ENCODE measurements at places on chromosomes 7 and 10.

DNA sequence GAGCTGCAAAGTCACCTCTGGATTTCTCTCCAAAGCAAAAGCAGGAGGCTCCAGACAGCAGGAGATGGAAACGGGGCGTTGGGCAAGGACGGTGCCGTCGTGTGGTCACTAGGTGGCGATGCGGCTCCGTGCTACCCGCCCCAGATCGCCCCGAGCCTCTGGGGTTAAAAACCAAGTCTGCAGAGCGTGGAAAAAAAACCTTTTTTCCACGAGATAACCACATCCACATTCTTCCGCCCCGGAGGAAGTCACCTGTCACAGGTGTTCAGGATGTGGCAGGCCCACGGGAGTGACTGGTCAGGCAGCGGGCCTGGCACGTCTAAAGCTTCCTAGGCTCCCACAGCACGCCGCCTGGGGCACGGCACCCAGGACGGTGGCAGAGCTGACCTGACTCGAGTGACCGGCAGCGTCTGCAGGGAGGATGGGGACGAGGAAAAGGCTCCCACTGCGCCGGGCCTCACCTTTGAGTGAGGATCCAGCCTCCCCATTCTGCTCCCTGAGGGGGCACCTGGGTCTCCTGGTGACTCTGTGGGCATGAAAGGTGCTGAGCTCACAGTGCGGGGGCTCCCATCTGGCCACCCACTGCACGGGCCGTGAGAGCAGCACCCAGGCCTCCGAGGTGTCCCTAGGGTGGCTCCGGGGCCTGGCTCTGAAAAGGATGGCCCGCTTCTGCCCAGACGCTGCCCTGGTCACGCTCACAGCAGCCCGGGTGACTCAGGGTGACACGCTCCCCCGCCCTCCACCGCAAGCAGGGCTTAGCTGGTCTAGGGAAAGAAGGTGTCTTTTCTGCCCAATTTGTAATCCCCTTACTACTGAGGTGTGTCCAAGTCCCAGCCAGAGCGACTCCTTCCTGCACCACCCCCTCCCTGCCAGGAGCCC, 71.3 kb upstream of the TNRC18 start:
- no peaks in the 10 kb centered on the region for H3K27me3 ChIP-seq
- H3K27ac ChIP-seq = peak overlapping the region; percentile 1
- H3K4me3 ChIP-seq = no peak overlapping the region
- peaks cover 16% of the 10 kb centered on the region for H3K4me1 ChIP-seq
- peaks cover 5% of the 10 kb centered on the region for H3K36me3 ChIP-seq
- peak; percentile 39 for DNase-seq

GRCh38 chr7:116525298-116525912, 569 bp downstream of the CAV1 start:
- no peak for DNase-seq
- peak overlapping the region; percentile 95 for H3K27ac ChIP-seq
- H3K27me3 ChIP-seq = no peaks in the 10 kb centered on the region
- peak overlapping the region; percentile 90 for H3K4me3 ChIP-seq
- peaks cover 51% of the 10 kb centered on the region for H3K4me1 ChIP-seq

DNA sequence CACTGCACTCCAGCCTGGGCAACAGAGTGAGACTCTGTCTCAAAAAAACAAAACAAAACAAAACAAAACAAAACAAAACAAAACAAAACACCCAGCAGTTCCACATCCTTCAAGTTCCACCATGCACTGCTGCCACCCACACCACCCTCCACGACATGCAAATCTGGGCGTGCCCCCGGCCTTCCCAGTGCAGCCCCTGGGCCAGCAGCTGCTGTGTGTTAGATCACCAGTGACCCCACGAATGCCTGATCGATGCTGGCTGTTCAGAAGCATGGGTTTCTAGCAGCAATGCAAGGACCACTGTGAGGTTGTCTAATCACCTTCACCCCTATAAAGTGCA, 36.3 kb downstream of the ELFN1 start:
- H3K27ac ChIP-seq = no peak overlapping the region
- no peak for DNase-seq
- no peaks in the 10 kb centered on the region for H3K4me1 ChIP-seq
- H3K36me3 ChIP-seq = no peaks in the 10 kb centered on the region
- H3K27me3 ChIP-seq = no peaks in the 10 kb centered on the region

DNA sequence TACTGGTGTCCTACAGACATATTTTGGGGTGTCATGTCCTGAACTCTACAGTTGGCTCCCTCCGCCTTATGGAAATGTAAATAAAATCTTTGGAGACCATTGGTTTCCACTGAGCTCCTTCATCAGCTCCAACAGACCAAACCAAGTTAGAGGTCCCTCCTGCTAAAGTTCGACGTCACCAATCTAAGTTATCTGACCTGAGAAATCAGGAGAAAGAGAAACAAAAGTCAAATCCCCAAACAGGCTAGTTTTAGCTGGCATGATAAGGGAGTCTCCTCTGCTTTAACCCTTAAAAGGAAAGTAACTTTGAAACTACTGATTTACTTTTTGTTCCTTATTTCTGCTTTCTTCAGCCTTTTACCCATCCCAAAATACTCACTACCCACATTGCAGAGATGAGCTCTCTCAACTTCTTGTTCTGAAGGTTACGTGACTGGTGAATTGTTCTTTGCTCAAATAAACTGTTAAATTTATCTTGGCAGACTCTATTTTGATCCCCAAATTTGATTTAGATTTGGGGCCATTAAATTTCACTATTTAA, 39.9 kb downstream of the AVL9 start:
- H3K4me3 ChIP-seq = no peak overlapping the region
- no peak overlapping the region for H3K27ac ChIP-seq
- DNase-seq = no peak
- peaks cover 2% of the 10 kb centered on the region for H3K36me3 ChIP-seq
- peaks cover 7% of the 10 kb centered on the region for H3K4me1 ChIP-seq
- H3K27me3 ChIP-seq = no peaks in the 10 kb centered on the region

GRCh38 chr7:82044497-82045080, 274.7 kb upstream of the HGF start:
- no peaks in the 10 kb centered on the region for H3K27me3 ChIP-seq
- H3K27ac ChIP-seq = no peak overlapping the region
- H3K4me3 ChIP-seq = no peak overlapping the region
- H3K36me3 ChIP-seq = no peaks in the 10 kb centered on the region
- DNase-seq = peak; percentile 23
- H3K4me1 ChIP-seq = peaks cover 5% of the 10 kb centered on the region

DNA sequence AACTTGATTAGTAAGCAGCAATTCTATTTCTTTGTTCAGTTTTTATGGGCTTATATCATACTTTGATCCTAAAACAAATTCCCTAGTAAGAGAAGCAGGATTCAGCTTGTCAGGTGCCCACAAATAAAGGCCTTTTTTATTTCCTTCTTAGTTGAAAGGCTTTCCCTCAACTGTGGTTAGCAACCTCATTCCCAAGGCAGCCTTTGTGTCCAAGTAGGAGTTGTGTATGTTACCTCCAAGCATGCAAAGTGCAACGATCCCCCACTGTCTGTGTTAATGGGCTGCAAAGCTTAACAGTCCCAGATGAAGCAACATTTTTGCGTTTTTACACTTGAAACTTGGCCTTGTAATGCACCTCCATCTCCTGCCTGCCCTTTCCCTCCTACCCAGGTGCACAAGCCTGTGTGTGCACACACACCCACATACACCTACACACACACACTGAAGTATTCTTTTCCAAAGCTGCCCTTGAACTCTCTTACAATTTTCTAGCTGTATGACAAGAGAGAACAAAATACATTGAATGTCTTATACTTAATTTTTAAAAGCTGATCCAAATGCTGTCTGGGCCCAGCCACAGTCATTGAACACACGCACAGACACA, 278.2 kb downstream of the SNX13 start:
- H3K4me1 ChIP-seq = peaks cover 20% of the 10 kb centered on the region
- DNase-seq = peak; percentile 78
- no peak overlapping the region for H3K4me3 ChIP-seq
